NCI-H2081 (cell line): ENCODE measurements at places on chromosomes 2 and 18.

- no peak for DNase-seq
These were observed 160.8 kb downstream of the PRPF40A start for GRCh38 chr2:152556506-152556905.

- no peak for DNase-seq
These were observed 252.0 kb downstream of the FAM210A start for GRCh38 chr18:13474336-13474735.

- DNase-seq: no peak
These were observed 17.9 kb upstream of the SFXN5 start for GRCh38 chr2:73089270-73090030.

- no peak for DNase-seq
These were observed 35.8 kb upstream of the PGAP1 start for GRCh38 chr2:196962325-196962724.

DNA sequence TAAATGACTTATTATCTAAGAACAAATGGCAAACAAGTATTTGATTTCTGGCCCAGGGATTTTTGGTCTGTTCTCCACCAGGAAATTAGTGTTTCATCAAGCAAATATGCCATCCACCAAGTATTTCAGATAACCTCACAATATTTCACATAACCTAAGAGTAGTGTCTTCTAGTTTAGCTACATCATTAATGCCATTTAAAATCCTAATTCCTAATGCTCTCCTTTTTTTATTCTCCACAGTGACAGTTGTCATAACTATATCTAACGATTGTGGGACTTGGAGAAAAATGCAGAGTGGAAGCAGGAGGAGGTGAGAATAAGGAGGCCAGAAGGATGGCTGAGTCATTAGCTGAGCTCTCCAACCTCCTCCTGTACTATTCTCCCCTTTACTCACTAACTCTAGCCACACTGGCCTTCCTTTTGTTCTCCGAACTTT, 58.5 kb upstream of the CTLA4 start:
- no peak for DNase-seq

DNA sequence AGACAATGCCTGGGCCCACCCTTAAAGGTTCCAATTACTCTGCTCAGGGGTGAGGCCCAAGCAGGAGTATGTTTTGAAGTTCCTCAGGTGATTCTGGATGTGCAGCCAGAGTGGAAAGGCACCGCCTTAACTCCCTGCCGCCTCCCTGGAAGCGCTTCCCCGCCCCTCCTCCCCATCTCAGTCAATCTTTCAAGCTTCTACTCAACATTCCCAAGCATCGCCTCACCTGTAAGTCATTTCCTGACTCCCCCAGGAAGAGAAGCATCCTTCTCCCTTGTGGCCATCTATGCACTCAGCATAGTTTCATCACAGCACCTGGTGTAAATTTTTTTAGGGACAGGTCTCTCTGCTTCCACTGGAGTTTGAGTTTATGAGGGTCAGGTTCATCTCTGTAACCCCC, 67.5 kb downstream of the MYL12B start:
- DNase-seq: no peak

DNA sequence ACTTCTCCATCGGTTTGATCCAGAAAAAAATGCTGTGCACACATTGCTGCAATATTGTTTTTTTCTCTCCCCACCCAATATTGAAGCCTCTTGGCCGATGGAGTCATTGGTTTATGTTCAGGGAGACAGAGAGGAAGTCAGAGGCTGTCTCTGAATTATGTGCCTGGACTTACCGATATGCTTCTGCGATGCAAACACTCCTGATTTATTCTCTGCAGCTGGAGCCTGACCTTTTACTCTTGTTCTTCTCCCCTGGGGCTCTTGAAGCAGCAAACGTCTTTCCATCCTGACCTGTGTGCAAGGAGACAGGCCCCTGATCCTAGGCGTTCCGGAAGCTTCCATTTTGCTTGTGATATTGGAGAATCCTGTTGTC, 99.6 kb downstream of the PTGR3 start:
- no peak for DNase-seq

DNA sequence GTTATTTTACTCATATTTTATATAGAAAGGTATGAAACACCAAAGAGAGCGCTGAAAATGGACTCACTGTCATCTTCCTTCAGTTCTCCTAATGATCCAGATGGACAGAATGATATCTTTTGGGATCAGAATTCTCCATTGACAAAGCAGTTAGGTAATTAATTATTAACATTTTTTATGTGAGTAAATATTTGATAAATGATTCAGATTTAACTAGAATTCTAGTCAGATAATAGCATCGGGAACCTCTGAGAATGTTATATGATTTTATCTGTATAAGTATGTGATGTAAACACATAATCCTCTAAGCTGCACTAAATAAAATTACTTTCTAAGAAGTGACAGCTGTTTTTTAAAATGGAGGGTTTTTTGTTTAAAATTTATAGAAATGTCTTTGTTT, 2.0 kb downstream of the ETAA1 start:
- no peak for DNase-seq

DNA sequence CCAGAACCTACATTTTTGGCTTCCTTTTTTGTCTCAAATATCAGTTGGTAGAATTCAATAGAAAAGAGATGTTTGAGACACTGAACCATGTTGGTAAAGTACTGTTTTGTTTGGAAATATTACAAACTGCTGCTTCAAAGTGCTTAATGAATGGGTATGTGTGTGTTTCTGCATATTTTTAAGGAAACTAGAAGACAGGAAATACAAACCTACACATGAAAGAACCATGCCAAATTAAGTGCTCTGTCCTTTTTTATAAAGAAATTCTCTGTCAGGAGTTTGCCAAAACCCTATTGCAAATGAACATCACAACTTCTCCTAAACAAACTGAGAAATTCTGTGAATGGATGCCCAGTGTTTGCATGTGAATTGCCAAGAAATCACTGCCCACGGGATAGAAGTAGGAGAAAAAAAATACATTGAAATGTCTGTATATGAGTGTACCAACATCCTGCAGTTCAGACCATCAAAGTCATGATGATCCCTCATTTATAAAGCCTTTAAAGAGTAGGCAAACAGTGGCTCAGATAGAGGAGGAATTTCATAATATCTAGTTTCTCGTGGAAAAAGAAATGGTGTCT, 69.6 kb upstream of the RND3 start:
- DNase-seq: no peak
